ENCODE measurements at places on chromosomes 7 and 10.

GRCh38 chr7:104791080-104791479 lies 222.9 kb upstream of the KMT2E start:
- no peak overlapping the region for H3K4me3 ChIP-seq
- peaks cover 9% of the 10 kb centered on the region for H3K27me3 ChIP-seq
- H3K36me3 ChIP-seq = no peaks in the 10 kb centered on the region

GRCh38 chr10:104333032-104333727 lies 5.1 kb downstream of the ITPRIP start:
- peaks cover 89% of the 10 kb centered on the region for H3K4me1 ChIP-seq
- peak overlapping the region; percentile 58 for H3K27ac ChIP-seq
- H3K27me3 ChIP-seq = peaks cover 3% of the 10 kb centered on the region
- peak overlapping the region; percentile 51 for H3K4me3 ChIP-seq

- no peak overlapping the region for H3K4me3 ChIP-seq
- H3K4me1 ChIP-seq = peaks cover 40% of the 10 kb centered on the region
- no peak for DNase-seq
Measured at GRCh38 chr7:68688416-68689086, 909.7 kb upstream of the AUTS2 start.

- H3K27me3 ChIP-seq = peaks cover 24% of the 10 kb centered on the region
- H3K4me3 ChIP-seq = no peak overlapping the region
- no peaks in the 10 kb centered on the region for H3K4me1 ChIP-seq
- no peak overlapping the region for H3K27ac ChIP-seq
- H3K36me3 ChIP-seq = no peaks in the 10 kb centered on the region
Measured at GRCh38 chr10:84264611-84265141, 19.8 kb downstream of the RGR start.

GRCh38 chr10:86536294-86536861 lies 14.8 kb upstream of the WAPL start:
- H3K4me1 ChIP-seq = no peaks in the 10 kb centered on the region
- H3K4me3 ChIP-seq = peak overlapping the region; percentile 80
- H3K36me3 ChIP-seq = no peaks in the 10 kb centered on the region
- DNase-seq = no peak
- H3K27me3 ChIP-seq = peaks cover 50% of the 10 kb centered on the region
- no peak overlapping the region for H3K27ac ChIP-seq

DNA sequence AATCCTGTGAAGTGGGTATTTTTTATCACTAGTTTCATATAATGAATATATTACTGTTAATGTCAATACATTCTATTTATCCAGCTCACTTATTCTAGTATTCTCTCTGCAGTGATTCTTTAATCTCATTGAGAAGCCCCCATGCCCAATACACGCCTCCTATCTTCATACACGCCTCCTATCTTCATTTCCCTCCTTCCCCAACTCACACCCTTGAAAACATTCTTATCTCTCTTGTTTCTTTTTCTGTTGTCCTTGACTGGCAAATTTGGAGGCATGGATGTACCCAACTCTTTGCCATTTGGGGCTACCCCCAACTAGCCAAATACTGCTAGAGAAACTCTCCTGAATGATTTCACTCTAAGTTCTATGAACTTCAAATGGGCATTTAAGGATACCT lies 40.5 kb downstream of the ST8SIA6 start:
- H3K27me3 ChIP-seq = peaks cover 5% of the 10 kb centered on the region
- H3K36me3 ChIP-seq = peaks cover 7% of the 10 kb centered on the region
- no peak for DNase-seq
- no peak overlapping the region for H3K4me3 ChIP-seq
- peaks cover 68% of the 10 kb centered on the region for H3K4me1 ChIP-seq

DNA sequence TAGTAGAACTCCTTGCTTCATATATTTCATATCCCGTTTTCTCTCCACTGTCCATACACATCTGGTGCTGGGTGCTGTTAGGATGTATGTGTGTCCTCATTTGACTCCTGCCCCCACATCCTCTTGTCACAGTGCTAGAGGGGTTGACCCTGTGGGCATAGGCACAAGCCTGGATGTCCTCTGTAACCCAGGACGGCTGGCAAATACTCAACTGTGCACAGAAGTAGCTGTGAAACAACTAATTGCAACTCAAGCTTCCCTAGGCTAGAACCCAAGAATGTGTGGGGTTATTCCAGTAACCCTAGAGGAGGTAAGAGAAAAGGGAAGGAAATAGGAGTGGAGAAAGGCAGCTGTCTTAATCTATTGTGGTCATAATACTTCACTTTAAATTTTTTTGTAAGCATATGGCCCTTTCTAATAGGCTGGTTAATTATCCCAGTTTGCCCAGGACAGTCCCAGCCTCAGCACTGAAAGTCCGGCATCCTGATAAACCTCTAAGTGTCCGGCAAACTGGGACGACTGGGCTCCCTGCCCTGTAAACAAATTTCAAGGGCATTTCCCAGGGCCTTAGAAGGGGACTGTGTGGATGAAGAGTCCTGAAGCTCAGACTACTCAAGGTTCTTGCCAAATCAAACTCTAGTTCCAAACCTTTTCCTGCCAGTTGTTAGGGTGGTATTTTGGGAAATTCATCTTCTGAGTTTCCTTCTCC lies 283.2 kb upstream of the CELF2 start:
- peaks cover 3% of the 10 kb centered on the region for H3K27me3 ChIP-seq
- DNase-seq = no peak
- H3K27ac ChIP-seq = peak overlapping the region; percentile 85
- peaks cover 6% of the 10 kb centered on the region for H3K4me1 ChIP-seq
- peaks cover 4% of the 10 kb centered on the region for H3K36me3 ChIP-seq

- peaks cover 5% of the 10 kb centered on the region for H3K4me1 ChIP-seq
- H3K36me3 ChIP-seq = no peaks in the 10 kb centered on the region
- no peak within 1 kb of the TSS for H3K27ac ChIP-seq
- peaks cover 43% of the 10 kb centered on the region for H3K27me3 ChIP-seq
- peak within 1 kb of the TSS; percentile 85 for H3K4me3 ChIP-seq
Measured at GRCh38 chr10:62373995-62374861, at the start of gene ZNF365. ZNF365 (plus strand) TSS chr10:62374369; CDS start chr10:62376194, 1,825 bp downstream.

DNA sequence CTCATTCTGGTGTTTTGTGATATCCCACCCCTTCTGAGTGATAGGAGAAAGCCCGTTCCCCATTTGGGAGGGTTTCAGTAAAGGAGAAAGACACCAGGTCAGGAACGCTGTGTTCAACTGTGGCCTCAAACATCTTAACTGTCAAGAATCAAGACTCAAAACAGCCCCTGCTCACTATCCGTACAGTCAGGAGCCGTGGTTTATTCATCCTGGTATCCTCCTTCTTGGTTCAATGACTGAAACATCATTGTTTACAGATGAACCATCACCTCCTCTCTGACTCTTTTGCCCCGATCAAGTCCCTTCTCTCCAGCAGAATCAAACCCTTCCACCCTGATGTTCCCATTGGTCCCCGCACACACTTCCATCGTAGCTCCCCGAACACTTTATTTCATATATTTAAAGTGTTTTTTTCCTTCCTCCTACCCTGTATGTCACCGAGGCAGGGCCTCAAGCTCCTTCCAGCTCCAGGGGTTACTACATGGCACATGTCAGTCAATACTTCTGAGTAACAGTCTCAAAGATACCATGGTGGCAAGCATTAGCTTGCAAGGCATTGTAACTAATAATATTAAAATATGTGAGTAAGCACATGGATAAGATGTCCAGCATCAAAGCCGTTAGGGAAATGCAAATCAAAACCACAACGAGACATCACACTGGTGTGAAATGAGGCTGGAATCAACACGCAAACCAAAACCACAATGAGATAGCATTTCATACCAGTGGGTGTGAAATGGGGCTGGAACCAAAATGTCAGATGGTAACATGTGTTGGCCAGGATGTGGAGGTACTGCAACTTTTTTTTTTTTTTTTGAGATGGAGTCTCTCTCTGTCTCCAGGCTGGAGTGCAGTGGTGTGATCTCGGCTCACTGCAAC lies 124.7 kb upstream of the C1QL3 start:
- peaks cover 8% of the 10 kb centered on the region for H3K4me1 ChIP-seq
- H3K36me3 ChIP-seq = no peaks in the 10 kb centered on the region
- peaks cover 3% of the 10 kb centered on the region for H3K27me3 ChIP-seq
- no peak overlapping the region for H3K4me3 ChIP-seq
- no peak for DNase-seq
- H3K27ac ChIP-seq = peak overlapping the region; percentile 71

DNA sequence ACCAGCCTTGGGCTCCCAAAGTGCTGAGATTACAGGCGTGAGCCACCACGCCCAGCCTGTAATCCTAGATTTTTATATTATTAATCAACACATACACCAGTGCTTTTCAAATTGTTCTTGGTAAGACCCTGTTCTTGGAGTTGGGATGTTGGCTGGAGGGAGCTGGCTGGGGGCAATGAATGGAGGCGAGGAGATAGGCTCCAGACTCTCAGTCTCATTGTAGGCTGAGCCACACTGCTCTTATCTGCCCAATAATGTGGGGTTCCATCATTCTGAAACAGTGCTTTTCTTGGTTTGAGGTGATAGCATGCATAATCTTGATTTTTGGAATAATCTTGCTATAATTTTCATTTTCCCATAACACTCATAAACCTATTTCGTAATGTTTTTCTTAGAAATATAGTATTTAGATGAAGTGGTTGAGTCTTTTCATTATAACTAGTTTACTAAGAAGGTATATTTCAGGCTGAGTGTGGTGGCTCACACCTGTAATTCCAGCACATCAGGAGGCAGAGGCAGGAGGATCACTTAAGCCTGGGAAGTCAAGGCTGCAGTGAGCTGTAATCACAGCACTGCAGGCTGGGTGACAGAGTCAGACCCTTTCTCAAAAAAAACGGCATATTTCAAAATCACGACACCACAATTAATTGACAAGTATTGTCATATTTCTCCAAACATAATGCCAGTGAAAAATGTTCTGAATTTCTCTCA lies 65.1 kb upstream of the LYZL2 start:
- no peaks in the 10 kb centered on the region for H3K4me1 ChIP-seq
- no peak overlapping the region for H3K4me3 ChIP-seq
- peaks cover 13% of the 10 kb centered on the region for H3K27me3 ChIP-seq
- H3K27ac ChIP-seq = no peak overlapping the region
- no peaks in the 10 kb centered on the region for H3K36me3 ChIP-seq

DNA sequence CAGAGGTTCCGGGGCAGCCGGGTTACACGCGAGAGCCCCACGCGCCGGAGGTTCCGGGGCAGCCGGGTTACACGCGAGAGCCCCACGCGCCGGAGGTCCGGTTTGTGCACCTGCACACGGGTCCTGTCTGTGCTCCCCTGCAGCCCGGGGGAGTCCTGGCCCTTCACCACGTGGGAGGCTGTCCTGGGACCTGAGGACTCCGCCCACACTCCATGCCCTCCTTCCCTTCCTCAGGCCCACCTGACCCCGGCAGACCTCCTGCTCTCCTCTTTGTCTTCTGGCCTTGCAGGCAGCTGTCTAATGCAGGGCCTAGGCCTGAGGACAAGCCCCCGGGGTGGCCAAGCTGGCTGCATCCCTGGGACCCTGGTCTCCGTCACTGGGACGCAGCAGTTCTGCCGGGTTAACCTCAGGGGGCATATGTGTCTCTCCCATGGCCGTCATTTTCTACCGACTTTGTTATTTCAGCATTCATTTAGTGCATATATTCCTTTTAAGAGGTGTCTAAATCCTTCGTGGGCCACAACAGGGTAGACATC lies 374.6 kb downstream of the DNAJB6 start:
- H3K36me3 ChIP-seq = no peaks in the 10 kb centered on the region
- H3K27me3 ChIP-seq = peaks cover 45% of the 10 kb centered on the region
- no peak overlapping the region for H3K4me3 ChIP-seq
- H3K27ac ChIP-seq = no peak overlapping the region

DNA sequence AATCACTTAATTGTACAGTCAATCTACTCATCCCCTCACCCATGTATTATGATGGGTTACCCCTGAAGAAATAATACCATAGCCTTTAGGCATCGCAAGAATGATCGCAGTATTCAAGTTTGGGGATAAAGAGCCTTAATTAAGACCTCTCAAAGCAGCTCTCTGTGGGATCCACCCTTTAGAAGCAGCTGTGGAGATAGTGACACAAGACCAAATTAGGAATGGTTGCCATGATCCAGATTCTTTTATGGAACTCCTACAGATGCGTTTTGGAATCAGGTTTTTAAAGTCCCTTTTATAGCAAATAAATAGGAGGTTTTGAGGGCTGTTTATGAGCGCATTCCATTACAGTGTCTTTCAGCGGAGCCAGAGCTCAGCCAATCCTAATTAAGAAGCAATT lies 12.2 kb downstream of the TES start:
- DNase-seq = no peak
- peaks cover 4% of the 10 kb centered on the region for H3K36me3 ChIP-seq
- no peak overlapping the region for H3K4me3 ChIP-seq
- H3K4me1 ChIP-seq = peaks cover 31% of the 10 kb centered on the region
- H3K27me3 ChIP-seq = peaks cover 3% of the 10 kb centered on the region

DNA sequence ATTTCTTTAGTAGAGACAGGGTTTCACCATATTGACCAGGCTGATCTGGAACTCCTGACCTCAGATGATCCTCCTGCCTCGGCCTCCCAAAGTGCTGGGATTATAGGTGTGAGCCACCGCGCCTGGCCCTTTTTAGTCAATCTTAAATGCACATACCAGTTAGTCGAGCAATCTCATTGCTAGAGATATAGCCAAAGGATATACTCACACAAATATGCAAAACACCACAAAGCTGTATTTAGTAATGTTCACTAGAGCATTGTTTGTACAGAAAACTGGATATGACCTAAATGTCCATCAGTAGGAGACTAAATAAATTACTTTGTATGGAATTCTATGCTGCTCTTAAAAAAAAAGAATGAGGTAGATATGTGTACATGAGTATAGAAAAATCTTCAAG lies 24.5 kb upstream of the IL6 start:
- DNase-seq = no peak
- H3K4me1 ChIP-seq = peaks cover 12% of the 10 kb centered on the region
- H3K4me3 ChIP-seq = no peak overlapping the region
- H3K27me3 ChIP-seq = no peaks in the 10 kb centered on the region

- peaks cover 5% of the 10 kb centered on the region for H3K4me1 ChIP-seq
- H3K4me3 ChIP-seq = no peak overlapping the region
- peaks cover 40% of the 10 kb centered on the region for H3K27me3 ChIP-seq
- no peak overlapping the region for H3K27ac ChIP-seq
- H3K36me3 ChIP-seq = no peaks in the 10 kb centered on the region
- no peak for DNase-seq
Measured at GRCh38 chr7:44348300-44348699, 22.9 kb upstream of the CAMK2B start.

DNA sequence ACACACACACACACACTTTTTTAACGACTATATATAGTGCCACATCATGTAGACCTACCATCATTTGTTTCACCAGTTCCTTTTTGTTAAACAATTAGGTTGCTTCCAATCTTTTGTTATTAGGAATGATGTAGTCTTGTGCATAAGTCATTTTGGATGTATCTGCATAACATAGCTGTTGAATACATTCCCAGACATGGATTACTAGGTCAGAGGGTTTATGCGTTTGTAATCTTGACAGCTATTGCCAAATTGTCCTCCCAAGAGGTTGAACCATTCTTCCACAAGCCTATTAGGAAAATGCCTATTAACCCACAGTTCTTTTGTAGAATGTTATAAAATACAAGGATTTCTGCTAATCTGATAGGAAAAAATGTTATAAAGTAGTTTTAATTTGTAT lies 87.3 kb downstream of the PALS2 start:
- H3K4me1 ChIP-seq = no peaks in the 10 kb centered on the region
- no peak overlapping the region for H3K4me3 ChIP-seq
- H3K36me3 ChIP-seq = peaks cover 32% of the 10 kb centered on the region
- no peak overlapping the region for H3K27ac ChIP-seq
- no peak for DNase-seq

Data from nephron progenitor cell (in vitro differentiated cells).